Stimulated activated CD4-positive, alpha-beta T cell treated with anti-CD3 and anti-CD28 coated beads, Interleukin-4, amount 100 ng/mL, for 4 hours (primary cell): ENCODE measurements at places on chromosomes 3 and 15.

DNA sequence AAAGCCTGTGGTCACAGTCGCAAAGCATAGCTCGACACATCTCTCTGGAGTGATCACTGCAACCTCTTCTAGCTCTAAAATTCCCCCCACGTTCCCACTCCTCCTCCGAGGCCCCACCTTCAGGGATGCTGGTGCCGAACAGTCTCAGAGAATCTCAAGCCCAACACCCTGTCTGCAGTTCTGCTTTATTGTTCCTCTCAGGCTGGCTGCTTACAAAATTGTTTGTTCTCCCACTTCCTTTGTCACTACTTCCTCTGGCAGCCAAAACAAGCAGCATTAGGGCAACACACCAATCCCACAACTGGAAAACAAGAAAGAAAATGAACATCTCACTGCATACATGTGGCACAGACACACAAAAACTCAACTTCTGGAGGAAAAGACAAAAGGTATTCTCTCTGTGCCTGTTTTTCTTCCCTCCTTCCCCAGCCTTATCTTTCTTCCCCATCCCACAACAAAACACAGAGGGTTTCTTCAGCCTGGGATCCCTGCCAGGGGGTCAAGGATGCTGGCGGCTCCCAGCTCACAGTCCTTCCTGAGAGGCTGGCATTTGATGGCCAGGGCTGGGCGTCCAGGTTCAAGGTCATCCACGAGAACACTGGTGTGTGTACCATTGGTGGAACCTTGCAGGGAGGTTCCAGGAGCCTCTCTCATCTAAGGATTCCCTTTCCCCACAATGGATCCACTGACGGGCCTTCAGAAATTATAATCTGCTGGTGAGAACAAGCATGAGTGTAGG, 108.4 kb downstream of the TMCO5A start:
- no peak for DNase-seq

GRCh38 chr3:188255190-188255589, 101.2 kb downstream of the LPP start:
- DNase-seq, result no peak

DNA sequence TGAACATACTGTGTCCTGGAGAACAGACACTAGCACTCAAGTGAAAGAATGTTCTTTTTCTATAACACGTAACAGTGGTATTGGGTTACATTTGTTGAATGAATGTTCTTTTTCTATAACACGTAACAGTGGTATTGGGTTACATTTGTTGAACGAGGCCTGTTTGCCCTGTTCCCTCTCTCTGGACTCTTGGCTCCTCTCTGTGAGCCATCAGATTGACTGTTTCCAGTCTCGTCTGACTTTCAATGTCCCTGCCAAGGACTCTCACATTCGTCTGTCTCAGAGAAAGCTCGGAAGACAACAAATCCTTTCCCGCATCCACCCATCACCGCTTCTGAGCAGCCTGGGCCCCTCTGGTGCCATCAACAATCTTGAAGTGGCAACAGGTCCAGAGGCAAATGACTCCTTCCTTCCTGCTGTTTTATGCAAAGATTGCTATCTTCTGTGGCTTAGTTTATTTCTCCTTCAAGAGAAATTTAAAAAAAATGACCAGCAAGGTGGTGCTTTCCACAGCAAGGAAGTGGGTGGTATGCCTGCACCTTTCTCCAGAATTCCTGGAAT, 8.0 kb downstream of the TMEM45A start:
- DNase-seq, result no peak

- no peak for DNase-seq
Measured at GRCh38 chr3:18393906-18394305, 31.2 kb downstream of the SATB1 start.

GRCh38 chr15:35717721-35718120, 171.8 kb upstream of the DPH6 start:
- no peak for DNase-seq

DNA sequence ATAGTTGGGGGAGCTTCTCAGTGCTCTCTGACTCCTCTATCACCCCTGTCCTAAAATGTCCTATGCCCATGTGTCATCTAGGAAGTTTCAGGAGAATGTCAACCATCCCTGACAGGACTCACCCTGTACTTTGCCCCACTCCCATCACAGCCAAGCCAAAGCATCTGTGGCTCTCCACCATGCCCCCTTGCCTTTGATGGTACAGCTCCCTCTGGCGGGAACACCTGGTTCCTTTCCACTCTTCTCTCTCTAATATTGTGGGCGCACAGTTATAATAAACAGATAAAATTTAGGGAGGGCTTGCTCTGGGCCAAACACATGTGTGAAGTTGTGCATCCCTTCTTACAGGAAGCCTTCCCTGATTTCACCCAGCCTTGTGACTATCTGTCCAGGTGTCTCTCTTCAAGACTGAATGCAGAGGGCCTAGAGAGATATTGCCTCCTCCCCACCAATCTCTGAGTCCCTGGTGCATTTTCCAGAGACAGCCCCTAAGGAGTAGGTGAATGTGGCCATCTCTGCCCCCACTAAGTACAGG, 62.8 kb downstream of the ISG20 start:
- DNase-seq, result peak; percentile 6

DNA sequence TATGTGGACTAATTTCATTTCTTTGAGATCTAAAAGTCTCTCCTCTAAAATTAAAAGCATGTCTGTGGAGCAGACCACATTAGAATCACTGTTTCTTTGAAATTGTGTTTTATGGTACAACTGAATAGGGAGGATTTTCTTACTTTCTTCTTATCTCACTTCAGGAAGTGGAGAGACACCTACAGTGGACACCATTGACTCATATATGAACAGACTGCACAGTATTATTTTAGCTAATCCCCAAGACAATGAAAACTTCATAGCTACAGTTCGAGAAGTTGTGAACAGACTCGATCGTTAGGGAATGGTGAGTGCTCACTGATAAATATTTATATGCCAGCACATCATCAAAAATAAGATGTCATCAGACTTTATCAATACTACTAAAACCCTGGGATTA, 58.3 kb downstream of the HMG20A start:
- no peak for DNase-seq

DNA sequence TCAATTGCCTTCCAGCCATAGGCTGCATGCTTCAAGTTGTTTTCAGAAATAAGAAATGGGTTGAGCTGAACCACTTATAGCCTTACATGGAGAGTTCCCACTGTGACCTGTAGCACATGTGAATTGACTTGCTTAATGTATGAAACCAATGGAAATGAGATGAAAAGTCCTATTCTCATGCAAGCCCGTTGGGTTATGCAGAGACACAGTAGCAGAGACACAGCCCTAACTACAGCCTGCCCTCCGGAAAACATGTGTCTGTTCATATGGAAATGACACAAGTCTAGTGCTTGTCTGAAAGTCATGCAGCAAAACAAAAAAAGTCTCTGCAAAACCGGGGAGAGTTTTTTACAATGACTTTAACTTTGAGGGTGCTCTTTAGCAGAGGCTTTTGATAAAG, 14.5 kb downstream of the HIGD2B start:
- no peak for DNase-seq

DNA sequence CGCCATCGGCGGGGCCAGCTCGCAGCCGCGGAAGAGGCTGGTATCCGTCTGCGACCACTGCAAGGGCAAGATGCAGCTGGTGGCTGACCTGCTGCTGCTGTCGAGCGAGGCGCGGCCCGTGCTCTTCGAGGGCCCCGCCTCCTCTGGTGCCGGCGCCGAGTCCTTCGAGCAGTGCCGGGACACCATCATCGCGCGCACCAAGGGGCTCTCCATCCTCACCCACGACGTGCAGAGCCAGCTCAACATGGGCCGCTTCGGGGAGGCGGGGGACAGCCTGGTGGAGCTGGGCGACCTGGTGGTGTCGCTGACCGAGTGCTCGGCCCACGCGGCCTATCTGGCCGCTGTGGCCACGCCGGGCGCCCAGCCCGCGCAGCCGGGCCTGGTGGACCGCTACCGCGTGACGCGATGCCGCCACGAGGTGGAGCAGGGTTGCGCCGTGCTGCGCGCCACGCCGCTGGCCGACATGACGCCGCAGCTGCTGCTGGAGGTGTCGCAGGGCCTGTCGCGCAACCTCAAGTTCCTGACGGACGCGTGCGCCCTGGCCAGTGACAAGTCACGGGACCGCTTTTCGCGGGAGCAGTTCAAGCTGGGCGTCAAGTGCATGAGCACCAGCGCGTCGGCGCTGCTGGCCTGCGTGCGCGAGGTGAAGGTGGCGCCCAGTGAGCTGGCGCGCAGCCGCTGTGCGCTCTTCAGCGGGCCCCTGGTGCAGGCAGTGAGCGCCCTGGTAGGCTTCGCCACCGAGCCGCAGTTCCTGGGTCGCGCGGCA, 1.8 kb downstream of the TLNRD1 start:
- DNase-seq, result no peak

GRCh38 chr15:91135201-91136130, 35.4 kb downstream of the SV2B start:
- no peak for DNase-seq

GRCh38 chr3:184808021-184808420, 3.9 kb upstream of the VPS8 start:
- DNase-seq, result no peak

- DNase-seq, result no peak
Measured at GRCh38 chr15:80773792-80774352, 5.3 kb upstream of the CEMIP start.

- no peak for DNase-seq
Measured at GRCh38 chr3:10522646-10523303, 17.4 kb upstream of the ATP2B2 start.

- DNase-seq, result no peak
Measured at GRCh38 chr3:126743781-126744180, 39.7 kb downstream of the CHCHD6 start.

GRCh38 chr3:53938645-53939044, 47.0 kb upstream of the SELENOK start:
- DNase-seq, result no peak

DNA sequence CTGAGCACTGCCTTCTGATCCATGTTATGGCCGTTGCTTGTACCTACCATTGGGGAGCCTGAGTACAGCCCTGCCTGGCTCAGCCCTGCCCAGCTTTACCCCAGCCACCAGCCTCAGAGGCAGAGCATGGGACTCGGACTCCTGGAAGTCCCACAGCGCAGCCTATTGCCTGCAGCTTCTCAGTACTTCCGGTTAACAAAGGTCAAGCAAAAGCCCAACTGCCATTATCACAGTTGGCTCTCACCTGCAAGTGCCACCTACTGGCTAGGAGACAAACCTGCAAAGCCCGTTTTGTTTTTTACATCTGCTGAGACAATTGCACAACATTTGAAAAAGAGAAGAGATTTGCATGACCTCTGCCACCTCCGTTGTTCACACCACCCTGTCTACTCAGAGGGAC, 1081.7 kb downstream of the NAALADL2 start:
- no peak for DNase-seq

DNA sequence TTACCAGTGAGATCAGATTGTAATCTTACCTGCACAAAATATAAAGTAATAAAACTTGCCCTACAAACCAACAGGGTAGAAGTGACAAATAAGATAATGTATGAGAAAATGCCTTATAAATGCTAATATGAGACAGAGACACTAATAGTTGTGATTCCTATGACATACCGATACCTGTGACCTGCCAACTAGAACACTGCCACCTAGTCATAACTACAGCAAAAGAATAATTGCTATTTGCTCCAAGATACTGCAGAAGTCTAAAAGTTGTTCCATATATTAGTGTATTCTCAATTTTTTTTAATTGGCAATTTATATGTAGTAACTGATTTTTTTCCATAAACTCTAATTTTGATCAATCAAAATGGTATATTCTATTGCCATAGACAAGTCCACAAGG, 25.3 kb upstream of the GP5 start:
- DNase-seq, result no peak

GRCh38 chr15:25693321-25694238, 169.5 kb downstream of the ATP10A start:
- no peak for DNase-seq
